ENCODE measurements at places on chromosomes 3 and 15.

GRCh38 chr15:34243226-34243625 is 18.4 kb downstream of the EMC4 start:
- DNase-seq: no peak

DNA sequence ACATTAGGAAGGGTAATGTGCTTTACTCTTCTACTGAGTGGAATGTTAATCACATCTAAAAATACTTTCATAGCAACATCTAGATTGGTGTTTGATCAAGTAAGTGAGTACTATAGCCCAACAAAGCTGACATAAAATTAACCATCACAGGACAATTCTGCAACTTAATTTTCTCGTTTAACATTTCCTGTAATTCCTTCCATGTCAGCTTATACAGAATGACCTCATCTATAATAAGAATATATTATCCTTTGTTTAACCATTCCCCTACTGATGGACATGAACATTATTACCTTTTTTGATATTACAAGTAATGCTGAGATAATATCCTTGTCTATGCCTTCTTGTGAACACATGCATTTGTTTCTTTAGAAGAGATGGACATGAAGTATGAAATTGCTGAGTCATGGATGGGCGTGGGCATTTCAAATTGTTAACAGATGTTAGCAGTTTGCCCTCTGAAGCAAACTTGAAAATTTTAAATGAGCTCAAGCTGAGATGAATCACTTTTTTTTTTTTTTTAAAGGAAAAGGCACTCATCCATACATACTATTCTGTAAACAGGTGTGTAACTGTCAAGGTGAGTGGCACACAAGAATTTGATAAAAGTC is 85.1 kb downstream of the OXNAD1 start:
- no peak for DNase-seq

DNA sequence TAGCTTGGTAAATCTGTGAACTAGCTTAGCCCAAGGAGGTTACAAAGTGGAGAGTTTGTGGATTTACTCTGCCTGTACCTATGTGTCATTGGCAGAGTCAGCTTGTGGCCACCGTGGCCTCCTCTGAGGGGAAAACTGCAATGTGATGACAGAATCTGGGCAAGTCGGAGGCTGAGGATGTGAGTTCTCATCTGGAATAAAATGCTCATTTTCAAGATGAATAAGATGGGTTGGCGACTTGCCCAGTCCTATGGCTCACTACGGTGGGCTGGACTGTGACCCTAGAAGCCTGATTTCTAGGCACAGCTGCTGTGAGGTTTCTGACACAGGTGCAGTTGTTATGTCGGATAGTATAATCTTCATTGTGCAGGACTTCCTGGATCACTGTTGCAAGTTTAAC is 83.7 kb downstream of the ETV5 start:
- no peak for DNase-seq

GRCh38 chr15:37140531-37141058 is 40.2 kb upstream of the MEIS2 start:
- DNase-seq: no peak

- DNase-seq: no peak
Observed at GRCh38 chr3:130341882-130342281, 3.6 kb upstream of the COL6A5 start.

DNA sequence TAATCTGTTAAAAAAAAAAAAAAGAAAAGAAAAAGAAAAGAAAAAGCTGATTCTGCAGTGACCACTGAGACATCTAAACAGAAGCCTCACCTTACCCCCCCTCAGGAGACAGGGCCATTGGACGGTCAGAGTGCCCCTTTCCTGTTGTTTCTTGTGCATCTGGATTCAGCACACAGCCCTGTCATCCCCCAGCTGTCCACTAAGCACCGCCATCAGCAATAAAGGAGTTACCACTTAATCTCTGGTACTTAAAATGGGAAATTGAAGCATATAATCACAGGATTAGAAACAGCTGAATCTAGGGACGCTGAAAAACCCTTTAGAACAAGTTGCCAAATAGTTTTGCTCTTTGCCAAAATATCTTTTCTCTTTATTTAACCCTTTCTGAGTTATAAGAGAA is 62.5 kb downstream of the TRIM69 start:
- DNase-seq: no peak

DNA sequence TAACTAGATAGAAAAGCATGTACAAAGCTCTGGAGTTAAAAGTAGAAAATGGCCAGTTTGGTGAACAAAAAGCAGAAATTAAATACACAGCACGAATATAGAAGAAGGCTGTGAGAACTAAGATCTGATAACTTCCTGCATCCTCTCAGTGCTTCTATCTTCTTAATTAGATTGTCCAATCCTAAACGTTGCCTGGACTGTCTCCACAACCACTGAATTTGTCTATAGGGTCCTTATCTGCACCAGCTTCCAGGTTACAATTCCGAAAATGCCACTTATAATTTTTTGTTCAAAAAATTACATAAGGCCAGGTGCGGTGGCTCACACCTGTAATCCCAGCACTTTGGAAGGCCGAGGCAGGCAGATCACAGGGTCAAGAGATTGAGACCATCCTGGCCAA is 626.3 kb downstream of the TBL1XR1 start:
- no peak for DNase-seq

GRCh38 chr15:90471769-90472168 is 58.0 kb upstream of the CRTC3 start:
- no peak for DNase-seq
